ENCODE measurements at places on chromosomes 13 and 19. TPM values are rescaled to one million over a fixed set of nuclear protein-coding genes. Genes with fewer than 3 reads are reported as not detected.

URAD gene
- not detected for total RNA-seq

SIGLEC11 gene
- total RNA-seq: not detected

EXOC3L2 gene
- not detected for total RNA-seq

C19orf25 gene
- total RNA-seq: 37.6 TPM

SBK2 gene
- 39.9 TPM for total RNA-seq

ZNF285 gene
- total RNA-seq: 2.6 TPM

ZNF112 gene
- 14.0 TPM for total RNA-seq

KATNAL1 gene
- total RNA-seq: 17.8 TPM

FPR1 gene
- 0.16 TPM for total RNA-seq

SPACA7 gene
- not detected for total RNA-seq

CEACAM3 gene
- total RNA-seq: not detected

ZNF439 gene
- 0.08 TPM for total RNA-seq

MISP3 gene
- 3.0 TPM for total RNA-seq

LYPD3 gene
- 0.21 TPM for total RNA-seq

INTS6 gene
- total RNA-seq: 42.6 TPM

SIGLEC12 gene
- not detected for total RNA-seq

ARHGAP33 gene
- 3.8 TPM for total RNA-seq

ZNF473 gene
- total RNA-seq: 9.7 TPM

PLK5 gene
- not detected for total RNA-seq

CHAMP1 gene
- 16.5 TPM for total RNA-seq

KISS1R gene
- total RNA-seq: not detected

A1BG gene
- 31.5 TPM for total RNA-seq

SMIM24 gene
- not detected for total RNA-seq

GPR12 gene
- not detected for total RNA-seq

PSG3 gene
- total RNA-seq: not detected

NBEA gene
- total RNA-seq: 4.2 TPM

ADPRHL1 gene
- total RNA-seq: 8.4 TPM

DENND1C gene
- not detected for total RNA-seq

ZNF615 gene
- 21.1 TPM for total RNA-seq

KRI1 gene
- total RNA-seq: 22.1 TPM

COX7A1 gene
- total RNA-seq: not detected

VSTM2B gene
- not detected for total RNA-seq

KLHL26 gene
- 3.9 TPM for total RNA-seq

MCEMP1 gene
- total RNA-seq: not detected

ZNF793 gene
- 0.43 TPM for total RNA-seq

FXYD3 gene
- not detected for total RNA-seq

KANK2 gene
- 438 TPM for total RNA-seq

DHPS gene
- total RNA-seq: 97.1 TPM

VMAC gene
- 3.1 TPM for total RNA-seq

IGFLR1 gene
- total RNA-seq: 4.8 TPM

ZNF653 gene
- 5.9 TPM for total RNA-seq

GPC6 gene
- total RNA-seq: 20.0 TPM

CEACAM7 gene
- not detected for total RNA-seq

MCF2L gene
- total RNA-seq: 34.4 TPM

TIMM29 gene
- 33.8 TPM for total RNA-seq

KLK7 gene
- total RNA-seq: not detected

STXBP2 gene
- total RNA-seq: 1.9 TPM

MTRF1 gene
- total RNA-seq: 8.8 TPM

Measured in myocyte (in vitro differentiated cells).